ENCODE measurements at places on chromosomes 4 and X. TPM values are rescaled to one million over a fixed set of nuclear protein-coding genes. Genes with fewer than 3 reads are reported as not detected.

DNA sequence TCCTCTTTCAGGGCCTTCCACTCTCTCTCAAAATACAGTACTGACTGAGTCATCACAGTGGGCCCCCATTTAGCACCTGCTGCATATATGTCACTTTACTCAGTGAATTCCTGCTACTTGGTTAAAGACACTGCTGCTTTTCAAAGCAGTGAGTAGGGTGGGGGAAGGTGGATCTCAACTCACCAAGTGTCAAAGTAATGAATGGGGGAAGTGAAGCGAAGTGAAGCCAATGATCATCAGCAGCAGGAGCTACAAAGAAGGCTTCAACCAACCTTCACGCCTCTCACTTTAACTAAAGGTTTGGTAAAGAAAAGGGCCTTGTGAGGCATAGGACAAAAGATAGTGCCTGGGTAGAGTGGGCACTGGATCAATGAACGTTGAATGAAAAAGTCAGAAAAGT lies 424.1 kb downstream of the SMARCA1 start:
- no peak for DNase-seq

ART3 gene
- 64.6 TPM for total RNA-seq

DNA sequence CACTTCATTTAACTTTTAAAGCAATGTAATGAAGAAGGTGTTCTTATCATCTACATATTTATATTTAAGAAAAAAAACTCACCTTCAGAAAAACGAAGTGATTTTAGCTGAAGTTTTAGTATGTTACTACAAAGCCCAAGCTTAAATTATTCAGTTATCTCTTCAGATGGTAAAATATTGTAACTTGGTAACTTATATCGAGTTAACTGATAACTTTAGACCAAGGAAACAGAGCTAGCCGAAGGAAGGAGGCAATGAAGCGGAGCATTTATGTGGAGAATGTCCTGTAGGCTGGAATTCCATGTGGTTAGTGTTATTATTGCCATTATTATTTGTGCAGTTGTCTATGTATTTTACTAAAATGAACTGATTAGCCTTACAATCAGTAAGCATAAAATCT lies 1102.1 kb upstream of the LCORL start:
- DNase-seq = no peak

- DNase-seq = no peak
Observed at GRCh38 chr4:128385683-128386304, 98.2 kb upstream of the PGRMC2 start.

PHEX gene
- total RNA-seq = not detected

DNA sequence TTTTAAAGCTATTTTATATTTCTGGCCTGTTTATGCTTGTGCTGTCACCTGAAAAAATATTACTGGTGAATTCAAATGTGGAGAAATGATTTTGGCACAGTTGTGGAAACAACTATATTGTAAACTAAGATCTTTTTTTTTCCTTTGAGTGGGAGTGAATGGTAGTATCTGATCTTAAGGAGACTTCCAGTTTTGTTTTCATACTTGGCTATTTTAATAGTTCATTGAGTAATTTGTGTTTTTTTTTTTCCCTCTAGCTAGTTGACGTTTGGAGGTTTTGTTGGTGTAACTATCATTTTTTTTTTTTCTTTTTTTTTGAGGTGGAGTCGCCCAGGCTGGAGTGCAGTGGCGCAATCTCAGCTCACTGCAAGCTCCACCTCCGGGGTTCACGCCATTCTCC lies 10.5 kb downstream of the STAG2 start:
- DNase-seq = no peak

WWC2 gene
- 15.5 TPM for total RNA-seq
